ENCODE measurements at places on chromosomes 4 and X. TPM values are rescaled to one million over a fixed set of nuclear protein-coding genes. Genes with fewer than 3 reads are reported as not detected.

Gene FAM236C
- not detected for total RNA-seq

Gene MBNL3
- total RNA-seq = 4.4 TPM

Gene EFHC2
- total RNA-seq = 0.29 TPM

Gene SPACA5
- total RNA-seq = not detected

Gene CPZ
- total RNA-seq = 27.9 TPM

Gene CHRDL1
- 0.40 TPM for total RNA-seq

Gene FGF2
- total RNA-seq = 4.0 TPM

Gene MOSPD2
- total RNA-seq = 6.7 TPM

Gene PCDH19
- not detected for total RNA-seq

Gene MAGEB1
- not detected for total RNA-seq

GRCh38 chrX:11666952-11667685 lies 1.4 kb upstream of the ARHGAP6 start:
- no peak for DNase-seq

GRCh38 chr4:86935566-86935852 lies 698 bp downstream of the AFF1 start:
- DNase-seq = no peak

GRCh38 chrX:131317326-131317725 lies 28.2 kb upstream of the IGSF1 start:
- no peak for DNase-seq

DNA sequence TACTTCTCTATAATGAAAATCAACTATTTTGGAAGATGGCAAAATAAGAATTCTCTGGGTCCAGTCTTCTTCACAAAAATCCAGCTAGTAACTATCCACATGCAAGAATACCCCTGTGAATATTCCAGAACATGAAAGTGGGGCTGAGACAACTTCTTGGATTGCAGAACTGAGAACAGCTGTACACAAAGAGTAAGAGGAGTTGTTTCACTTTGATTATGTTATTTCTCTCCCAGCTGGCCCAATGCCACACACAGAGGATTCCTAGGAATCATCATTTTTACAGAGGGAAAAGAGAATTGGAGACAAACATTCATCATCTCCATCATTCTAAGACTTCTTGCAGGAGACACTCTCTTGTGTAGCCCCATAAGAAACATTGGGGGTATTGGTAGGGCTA lies 782.2 kb upstream of the LCORL start:
- no peak for DNase-seq

DNA sequence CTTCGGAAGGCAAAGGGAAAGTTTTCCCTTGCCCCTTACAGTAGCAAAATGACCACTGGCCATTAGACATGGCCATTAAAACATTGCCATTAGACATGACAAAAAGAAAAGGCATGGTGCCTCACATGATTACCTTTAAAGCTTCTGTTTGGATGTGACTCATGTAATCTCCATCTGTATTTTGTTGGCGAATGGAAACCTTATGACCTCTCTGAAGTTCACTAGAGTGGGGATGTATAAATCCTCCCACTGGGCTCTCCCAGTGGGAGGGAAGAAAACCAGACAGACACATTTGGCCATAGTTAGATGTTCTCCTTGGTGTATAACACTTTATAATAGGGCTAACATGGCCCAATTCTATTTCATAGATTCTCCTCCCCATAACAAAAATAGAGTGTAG lies 152.6 kb downstream of the MAGEB17 start:
- no peak for DNase-seq

DNA sequence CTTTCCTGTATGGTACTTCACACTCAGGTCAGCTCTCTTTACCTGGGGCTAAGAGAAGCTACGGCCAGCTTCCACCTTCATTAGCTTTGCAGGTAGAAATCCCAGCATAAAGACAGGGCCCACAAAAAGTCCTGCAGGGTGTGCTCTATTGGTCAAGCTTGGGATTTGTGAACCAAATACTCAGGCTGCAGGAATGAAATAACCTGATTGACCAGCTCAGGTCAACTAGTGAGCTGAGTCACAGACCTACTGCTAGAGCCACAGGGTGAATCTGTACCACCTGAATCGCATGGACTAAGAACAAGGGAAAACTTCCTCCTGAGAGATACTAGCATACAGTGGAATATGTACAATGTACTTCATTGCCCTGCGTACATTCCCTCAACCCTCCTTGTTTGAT lies 172.2 kb downstream of the HHIP start:
- peak; percentile 18 for DNase-seq

DNA sequence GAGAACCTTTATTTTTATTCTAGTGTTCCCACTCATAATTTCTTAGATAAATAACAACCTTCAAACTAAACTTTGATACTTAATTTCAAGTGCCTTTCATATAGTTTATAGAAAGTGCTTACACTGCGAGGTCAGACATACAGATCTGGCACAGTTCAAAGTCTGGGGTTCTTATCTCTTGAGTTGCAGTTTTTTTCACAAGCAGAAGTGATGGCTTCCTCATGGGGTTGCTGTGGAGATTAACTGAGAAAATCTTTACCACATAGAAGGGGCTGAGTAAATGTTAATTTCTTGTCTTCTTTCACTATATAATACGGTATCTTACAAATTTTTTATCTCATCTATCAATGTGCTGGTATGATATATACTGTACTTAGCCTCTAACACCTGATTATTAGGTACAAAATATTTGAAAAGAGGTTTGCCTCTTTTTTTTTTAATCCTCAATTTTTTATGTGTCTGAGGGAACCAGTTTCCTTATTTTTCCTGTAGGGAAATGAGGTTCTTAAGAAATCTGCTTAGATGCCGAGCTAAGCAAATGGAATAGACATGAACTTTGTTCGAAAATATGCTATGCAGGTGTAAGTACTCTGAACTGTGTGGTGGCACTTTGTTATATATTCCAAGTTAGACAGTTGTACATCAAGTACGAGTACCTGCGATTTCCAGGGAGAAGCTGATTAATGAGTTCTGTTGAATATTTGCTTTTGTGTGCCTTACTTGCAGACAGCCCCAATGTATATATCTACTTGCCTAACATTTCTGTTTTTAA lies 3.3 kb downstream of the ING2 start:
- no peak for DNase-seq

DNA sequence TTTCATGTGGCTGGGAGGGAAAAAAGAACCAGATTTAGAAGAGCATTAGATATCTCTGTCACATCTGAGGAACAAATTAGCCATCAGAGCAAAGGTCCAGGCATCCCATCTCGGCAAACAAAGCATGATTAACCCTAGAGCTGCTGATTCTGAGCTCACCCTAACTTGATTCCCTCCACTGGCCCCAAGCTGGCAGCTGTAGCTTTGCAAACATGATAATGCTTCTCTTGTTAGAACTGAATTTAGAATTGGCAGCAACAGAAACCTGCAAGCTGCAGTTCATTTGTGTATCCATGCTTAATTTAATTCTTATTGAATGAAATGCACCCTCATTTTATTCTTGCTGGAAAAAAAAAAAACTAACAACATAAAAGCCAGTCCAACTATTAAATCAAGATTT lies 289.2 kb downstream of the IL1RAPL1 start:
- DNase-seq = no peak

GRCh38 chr4:158819942-158820786 lies 51.3 kb downstream of the FNIP2 start:
- DNase-seq = peak; percentile 19

DNA sequence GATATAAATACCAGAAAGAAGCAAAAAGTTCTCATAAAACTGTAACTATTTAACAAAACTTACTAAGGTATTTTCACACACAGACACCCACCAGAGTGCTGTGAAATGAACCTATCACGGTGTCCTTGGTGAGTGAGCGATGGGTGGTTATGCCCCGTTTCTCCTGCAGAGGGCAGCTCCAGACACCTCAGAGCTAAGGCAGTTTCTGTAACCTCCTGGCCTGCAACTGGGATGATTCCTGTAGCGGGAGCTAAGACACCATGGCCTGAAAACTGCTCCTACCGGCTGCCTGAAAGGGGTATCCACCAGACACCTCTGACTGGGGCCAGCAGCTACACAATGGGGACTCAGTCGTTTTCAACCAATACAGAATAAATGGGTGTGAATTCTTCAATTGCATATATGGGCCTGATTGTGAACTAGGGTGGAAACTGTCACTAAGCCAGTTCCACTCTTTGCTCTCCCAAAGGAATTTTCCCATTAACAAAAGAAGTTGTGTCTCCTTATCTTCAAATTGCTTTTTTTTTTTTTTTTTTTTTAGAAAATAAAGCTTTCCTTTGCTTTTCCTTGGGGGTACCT lies 2375.8 kb upstream of the TENM3 start:
- DNase-seq = peak; percentile 64

DNA sequence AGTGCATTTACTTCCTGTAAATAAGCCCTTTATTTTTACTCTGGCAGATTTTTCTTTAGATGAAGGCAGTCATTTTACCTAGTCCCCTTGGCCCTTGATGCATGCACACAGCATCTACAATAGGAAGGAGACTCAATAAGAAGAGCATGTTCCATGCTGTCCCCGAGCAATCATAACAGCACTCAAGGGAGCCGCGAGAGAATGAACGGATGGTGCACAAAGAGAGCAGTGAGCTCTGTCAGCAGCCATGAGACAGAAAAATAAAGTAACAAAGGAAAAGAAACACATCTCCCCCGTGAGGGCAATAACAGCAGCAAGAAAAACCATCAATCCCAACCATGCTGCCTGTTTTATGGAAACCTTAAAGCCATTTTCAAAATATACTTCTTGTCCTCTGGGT lies 11.9 kb downstream of the SMIM31 start:
- DNase-seq = no peak

DNA sequence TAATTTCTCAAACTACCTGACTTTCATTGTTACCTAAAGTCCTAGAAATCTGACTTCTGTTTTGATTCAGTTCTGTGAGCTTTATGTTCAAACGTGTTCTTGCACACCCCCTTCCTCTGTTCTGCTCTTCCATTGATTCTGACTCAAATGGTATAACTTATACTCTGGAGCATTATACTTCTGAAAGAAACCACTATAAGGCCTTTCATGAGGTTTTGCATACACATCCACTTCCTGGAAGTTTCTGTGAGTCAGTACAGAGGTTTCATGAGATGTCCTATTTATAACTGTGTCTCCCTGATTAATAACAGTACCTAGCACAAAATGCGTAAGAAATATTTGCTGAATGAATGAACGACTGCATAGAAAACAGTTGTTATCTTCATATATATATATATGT lies 540.2 kb upstream of the CT83 start:
- DNase-seq = no peak

- DNase-seq = no peak
These were observed 366.6 kb upstream of the GRIA3 start for GRCh38 chrX:122817321-122817955.

DNA sequence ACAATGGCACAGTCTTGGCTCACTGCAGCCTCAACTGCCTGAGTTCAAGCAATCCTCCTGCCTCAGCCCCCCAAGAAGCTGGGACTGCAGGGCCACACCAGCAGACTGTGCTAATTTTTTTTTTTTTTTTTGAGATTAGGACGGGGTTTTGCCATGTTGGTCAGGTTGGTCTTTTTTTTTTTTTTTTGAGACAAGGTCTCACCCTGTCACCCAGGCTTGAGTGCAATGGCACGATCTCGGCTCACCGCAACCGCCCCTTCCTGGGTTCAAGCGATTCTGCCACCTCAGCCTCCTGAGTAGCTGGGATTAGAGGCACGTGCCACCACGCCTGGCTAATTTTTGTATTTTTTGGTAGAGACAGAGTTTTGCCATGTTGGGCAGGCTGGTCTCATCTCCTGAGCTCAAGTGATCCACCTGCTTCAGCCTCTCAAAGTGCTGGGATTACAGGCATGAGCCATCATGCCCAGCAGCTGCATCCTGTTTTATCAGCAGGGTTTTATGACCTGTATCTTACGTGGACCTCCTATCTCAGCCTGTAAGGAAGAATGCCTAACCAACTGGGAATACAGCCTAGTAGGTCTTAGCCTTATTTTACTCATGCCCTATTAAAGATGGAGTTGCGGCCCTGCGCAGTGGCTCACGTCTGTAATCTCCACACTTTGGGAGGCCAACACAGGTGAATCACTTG lies 13.2 kb upstream of the MRPL1 start:
- DNase-seq = no peak

DNA sequence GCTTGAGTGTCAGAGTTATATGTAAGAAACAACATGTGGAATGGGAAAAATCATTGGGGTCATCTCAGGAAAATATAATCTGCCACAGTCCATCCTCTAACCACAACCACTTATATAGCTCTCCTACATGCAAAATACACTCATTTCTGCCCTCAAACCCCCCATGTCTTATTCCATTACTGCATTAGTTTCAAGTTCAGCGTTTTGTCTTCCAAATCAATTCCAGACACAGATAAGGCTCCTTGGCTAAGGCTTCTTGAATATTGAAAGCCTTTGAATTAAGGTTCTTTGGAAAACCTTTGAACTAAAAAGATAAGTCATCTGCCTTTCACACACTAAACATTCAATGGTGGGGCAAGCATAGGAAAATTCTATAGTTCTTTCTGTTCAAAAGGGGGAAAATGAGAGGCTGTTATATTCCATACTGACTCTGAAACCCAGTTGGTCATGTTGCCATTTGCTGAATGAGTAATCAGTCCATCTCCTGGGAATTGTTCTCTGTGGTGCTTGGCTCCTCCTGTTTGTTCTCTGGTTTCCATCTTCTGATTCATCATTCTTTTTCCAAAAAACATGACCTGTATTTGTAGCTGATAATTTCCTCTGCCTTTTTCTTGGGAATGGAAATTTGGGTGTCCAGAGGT lies 218.7 kb downstream of the BMPR1B start:
- DNase-seq = peak; percentile 78

DNA sequence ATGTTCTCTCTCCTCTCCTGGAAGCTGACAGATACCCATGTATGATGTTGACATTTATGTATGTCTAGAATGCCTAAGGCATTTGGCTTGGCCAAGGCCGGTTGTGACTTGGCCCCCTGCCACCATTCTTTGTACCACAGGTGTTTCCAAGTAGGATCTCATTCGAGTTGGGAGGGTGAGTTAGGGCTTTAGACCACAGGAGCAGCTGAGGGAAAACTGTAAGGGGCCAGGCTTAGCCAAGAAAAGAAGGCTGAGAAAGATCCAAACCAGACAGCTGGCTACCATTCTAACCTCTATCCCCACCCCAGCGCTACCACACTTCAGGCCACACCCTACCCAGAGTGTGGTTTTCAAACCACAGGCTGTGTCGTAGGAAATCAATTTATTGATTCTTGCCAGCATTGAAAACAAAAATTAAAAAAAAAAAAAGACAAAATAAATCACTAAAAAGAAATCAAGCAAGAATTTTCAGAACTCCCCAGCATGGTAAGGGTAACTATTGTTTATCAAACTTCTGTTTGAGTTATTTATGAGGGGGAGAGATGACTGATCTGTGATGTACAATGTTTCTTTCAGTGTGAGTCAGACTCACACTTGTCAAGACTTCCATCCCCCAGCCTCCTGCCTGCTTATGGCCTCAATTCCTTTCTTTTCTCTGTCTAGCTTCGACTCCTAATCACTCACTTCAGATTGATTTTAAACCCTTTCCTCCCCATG lies 9.9 kb downstream of the TMSB4X start:
- DNase-seq = peak; percentile 95

- peak; percentile 69 for DNase-seq
These were observed 147.1 kb downstream of the NHS start for GRCh38 chrX:17521871-17522693.

DNA sequence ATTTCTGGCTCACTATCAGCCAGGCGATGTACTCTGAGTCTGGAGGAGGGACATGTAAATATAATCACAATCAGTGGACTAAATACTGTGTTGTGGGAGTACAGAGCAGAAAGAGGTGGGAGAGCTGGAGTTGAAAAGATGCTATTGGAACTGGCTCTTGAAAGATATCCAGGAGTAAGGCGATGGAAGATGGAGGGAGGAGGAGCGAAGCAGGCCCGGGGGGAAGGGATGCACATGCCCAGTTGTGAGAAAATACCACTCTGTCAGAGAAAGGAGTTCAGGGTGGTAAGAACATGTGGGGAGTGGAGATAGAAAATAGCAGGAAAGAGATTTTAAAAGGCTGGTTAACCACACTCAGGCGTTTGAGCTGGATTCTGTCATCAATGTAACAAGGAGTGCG lies 216.9 kb upstream of the ETNPPL start:
- DNase-seq = no peak
